ENCODE measurements at places on chromosomes 4 and X. TPM values are rescaled to one million over a fixed set of nuclear protein-coding genes. Genes with fewer than 3 reads are reported as not detected.

DNA sequence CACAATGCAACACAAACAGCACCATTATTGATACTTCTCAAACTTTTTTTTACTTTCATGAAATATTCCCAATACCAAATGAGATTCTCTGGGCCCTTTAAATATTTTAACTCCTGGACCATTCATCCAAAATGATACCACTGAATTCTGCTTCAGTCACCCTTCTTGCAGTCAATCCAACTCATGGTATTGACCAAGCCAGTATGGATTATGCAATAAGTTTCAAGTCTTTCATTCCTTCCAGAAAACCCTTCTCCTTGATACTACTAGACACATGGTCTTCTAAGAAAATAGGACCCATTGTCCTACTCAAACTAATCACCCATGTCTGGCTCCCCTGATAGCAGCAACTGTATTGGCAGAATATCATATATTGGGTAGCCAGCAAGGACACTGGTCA, 23.0 kb downstream of the ZNF721 start:
- no peak for DNase-seq

- no peak for DNase-seq
Observed at GRCh38 chr4:176319151-176319703, 539 bp upstream of the SPCS3 start.

- DNase-seq, result no peak
Observed at GRCh38 chr4:159655547-159655946, 552.7 kb downstream of the RAPGEF2 start.

DNA sequence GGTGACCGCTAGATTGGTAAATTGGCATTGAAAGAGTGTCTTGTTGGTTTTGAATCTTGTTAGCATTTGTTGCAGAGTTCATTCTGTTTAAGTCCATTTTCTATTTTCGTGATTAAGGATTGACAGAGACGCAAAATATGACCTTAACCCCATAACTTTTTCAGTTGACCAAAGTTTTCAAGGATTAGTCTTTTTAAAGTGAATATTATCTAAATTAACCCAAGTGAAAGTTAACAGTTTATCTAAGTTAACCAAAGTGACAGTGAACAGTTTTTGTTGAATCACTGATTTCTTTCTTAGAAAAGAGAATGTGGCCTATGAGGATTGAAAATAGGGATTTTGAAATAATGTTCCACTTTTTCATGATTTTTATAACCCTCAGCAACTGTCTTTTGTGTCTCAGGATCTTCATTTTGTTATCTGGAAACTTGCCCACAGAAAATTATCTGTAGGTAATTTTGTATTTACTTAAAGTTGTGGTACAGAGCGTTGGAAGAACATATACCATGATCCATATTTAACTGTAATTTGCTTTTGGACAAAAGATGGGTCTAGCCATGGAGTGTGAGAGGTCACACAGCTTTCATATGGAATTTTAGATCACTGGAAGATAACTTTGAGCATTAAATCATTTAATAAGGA, 3.3 kb downstream of the CPEB2 start:
- DNase-seq, result no peak

Gene FHL1
- 3.0 TPM for total RNA-seq

DNA sequence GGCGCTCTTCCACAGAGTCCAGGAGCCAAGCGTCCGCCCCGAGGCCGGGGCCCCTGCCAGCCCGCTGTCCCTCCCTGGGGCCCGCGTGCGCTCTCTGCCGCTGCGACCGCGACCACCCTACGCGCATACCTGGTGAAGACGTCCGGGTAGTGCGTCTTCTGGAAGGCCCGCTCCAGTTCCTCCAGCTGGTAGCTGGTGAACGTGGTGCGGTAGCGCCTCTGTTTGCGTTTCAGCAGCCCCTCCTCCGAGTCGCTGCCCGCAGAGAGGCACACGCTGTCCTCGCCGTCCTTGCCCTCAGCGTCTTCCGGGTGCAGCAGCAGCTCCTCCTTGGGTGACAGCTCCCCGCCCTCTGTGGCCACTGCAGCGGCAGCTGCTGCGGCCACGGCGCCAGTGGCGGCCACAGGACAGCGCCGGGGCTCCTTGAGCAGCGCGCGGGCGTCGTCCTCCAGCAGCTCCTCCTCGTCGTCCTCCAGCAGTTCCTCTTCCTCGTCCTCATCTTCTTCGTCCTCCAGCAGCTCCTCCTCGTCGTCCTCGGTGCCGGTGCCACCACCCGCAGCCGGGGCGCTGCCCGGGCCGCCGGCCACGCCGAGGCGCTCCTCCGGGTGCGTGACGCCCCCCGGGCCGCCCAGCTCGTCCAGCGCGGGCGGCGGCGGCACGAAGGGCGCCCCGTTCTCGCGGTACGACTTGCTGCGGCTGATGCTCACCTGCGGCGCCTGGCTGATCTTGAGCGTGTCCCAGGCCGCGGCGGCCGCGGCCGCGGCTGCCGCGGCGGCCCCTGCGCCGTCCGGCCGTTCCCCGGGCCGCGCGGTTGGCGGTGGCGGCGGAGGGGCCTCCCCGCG, 2.8 kb downstream of the ARX start:
- DNase-seq, result no peak

DNA sequence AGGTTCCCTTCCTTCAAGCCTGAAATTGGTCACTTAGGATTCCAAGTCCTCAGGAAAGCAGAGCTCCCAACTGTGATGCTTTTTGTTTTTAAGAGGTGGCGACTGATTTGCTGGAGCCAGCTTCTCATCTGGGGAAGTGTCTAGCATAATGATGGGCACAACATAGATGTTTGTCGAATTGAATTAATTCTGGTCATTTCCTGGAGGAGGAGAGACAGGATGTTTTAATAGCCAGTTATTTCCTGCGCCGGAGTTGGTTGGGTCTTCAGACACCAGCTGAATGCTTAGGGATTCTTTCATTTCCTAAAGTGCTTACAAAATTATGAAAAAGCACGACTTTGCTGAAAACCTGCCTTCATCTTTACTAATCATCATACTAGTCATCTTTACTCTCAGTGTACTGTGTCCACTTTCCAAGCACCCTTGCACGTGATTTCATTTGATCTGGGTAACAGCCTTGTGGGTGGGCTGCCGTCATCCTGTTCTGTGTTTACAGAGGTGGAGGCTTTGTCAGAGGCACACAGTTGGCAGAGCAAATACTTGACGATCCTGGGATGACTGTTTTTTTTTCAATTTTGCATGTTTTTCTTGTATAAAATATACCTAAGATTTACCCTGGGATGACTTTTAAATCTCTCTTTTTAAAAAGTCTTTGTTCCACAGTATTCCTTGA, 49.5 kb downstream of the RGS12 start:
- no peak for DNase-seq
